K562 (cell line): ENCODE measurements at places on chromosomes 7 and 10. TPM values are rescaled to one million over a fixed set of nuclear protein-coding genes. Genes with fewer than 3 reads are reported as not detected.

GRCh38 chr10:112784022-112784461 lies 166.0 kb upstream of the TCF7L2 start:
- H3K27me3 ChIP-seq, result no peaks in the 10 kb centered on the region
- H3K27ac ChIP-seq, result no peak overlapping the region
- no peak for DNase-seq
- no peaks in the 10 kb centered on the region for H3K4me1 ChIP-seq
- H3K36me3 ChIP-seq, result no peaks in the 10 kb centered on the region

GRCh38 chr7:66247380-66248078 lies 42.4 kb downstream of the TPST1 start:
- no peak for DNase-seq
- no peak overlapping the region for H3K27ac ChIP-seq
- no peaks in the 10 kb centered on the region; the same call in 2 of the 3 replicates for H3K4me1 ChIP-seq
- H3K27me3 ChIP-seq, result no peaks in the 10 kb centered on the region
- no peaks in the 10 kb centered on the region for H3K36me3 ChIP-seq

DNA sequence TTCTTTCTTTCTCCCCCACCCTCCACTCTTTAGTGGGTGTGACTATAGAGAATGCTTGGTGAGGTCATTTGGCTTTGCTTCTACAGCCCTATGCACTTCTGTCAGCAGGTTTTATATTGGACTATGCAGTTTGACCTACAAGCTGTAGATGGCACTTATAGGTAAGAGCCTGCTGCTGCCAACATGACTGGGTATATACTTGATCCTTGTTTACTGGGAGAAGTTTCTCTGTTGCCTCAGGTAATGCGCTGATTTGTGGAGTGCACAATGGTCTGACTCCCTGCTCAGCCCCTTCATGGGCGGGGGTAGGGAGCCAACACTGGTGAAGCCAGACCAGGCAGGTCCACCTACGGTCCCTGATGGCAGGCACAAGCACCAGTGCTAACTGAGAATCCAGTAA lies 33.7 kb upstream of the C7orf33 start:
- no peaks in the 10 kb centered on the region for H3K27me3 ChIP-seq
- no peak for DNase-seq
- H3K4me1 ChIP-seq, result no peaks in the 10 kb centered on the region
- no peaks in the 10 kb centered on the region for H3K36me3 ChIP-seq
- H3K27ac ChIP-seq, result no peak overlapping the region

- H3K4me1 ChIP-seq, result no peaks in the 10 kb centered on the region
- no peak overlapping the region for H3K4me3 ChIP-seq
- peaks cover 56% of the 10 kb centered on the region for H3K27me3 ChIP-seq
- DNase-seq, result no peak
- no peak overlapping the region for H3K27ac ChIP-seq
Measured at GRCh38 chr7:155889636-155890511, 77.6 kb upstream of the SHH start.

Gene OR2A5
- not detected in 2 replicates for total RNA-seq
